ENCODE measurements at places on chromosomes 2 and 18.

- DNase-seq, result peak; percentile 12
Observed at GRCh38 chr2:105338020-105338385, 663 bp downstream of the C2orf49 start.

GRCh38 chr2:127652786-127653357, 6.9 kb downstream of the GPR17 start:
- DNase-seq, result no peak

GRCh38 chr2:148680462-148680861, 35.9 kb downstream of the EPC2 start:
- no peak for DNase-seq

- DNase-seq, result no peak
Observed at GRCh38 chr18:21632393-21632792, 20.3 kb downstream of the SNRPD1 start.

GRCh38 chr2:34652636-34653035, 1053.5 kb upstream of the FAM98A start:
- DNase-seq, result peak; percentile 60

- no peak for DNase-seq
Observed at GRCh38 chr2:177229442-177230242, 17.0 kb downstream of the HNRNPA3 start.

DNA sequence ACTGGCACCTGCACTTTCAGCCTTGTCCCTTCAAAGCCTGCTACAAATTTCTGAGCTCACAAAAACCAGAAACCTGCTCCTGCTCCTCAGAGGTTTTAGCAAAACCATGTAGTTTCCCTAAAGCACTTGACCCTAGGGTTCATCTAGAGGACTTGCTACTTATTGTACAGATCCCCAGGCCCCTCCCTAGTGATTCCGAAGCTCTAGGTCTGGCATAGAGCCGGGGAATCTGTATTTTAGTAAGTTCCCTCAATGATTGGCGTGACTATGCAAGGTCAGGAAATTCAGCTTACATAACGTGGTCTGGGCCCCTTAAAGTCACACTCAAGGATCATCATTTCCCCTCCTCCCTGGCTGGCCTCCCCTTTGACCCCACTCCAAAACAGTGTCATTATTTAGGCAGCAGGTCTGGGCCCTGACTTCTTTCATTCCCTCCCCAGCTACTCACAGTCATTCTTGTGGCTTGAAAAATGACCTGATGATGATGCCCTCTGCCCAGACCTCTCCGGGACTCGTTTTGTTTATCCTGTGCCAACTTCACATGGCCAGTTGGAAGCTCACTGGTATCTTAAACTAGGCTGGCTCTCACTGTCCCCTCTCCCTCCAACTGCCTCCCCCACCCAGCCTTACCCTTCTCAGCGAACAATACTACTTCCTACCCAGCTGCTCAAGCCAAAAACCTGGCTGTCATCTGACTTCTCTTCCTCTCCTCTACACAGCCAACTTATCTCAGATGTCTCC, 36.0 kb downstream of the WDFY1 start:
- DNase-seq, result no peak

GRCh38 chr2:164429354-164429753, 191.9 kb downstream of the GRB14 start:
- no peak for DNase-seq

DNA sequence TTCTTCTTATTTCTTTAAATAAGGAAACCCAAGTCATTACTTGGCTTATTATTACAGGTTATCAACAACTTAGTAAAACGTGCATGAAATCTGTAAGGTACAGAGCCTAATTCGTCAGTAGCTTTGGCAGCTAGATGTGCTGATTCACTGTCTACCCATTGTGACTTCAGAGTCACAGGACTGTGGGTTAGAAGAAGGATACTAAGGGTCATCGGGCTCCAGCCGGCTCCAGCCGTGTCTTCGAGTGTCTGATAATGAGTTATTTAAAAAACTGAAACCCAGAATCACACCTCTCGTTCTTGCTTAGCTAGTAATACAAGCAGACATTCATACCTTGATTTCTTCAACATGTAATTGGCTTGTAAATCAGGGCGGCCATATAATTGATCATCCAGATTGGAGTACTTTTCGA, 170.5 kb downstream of the FMNL2 start:
- DNase-seq, result no peak

DNA sequence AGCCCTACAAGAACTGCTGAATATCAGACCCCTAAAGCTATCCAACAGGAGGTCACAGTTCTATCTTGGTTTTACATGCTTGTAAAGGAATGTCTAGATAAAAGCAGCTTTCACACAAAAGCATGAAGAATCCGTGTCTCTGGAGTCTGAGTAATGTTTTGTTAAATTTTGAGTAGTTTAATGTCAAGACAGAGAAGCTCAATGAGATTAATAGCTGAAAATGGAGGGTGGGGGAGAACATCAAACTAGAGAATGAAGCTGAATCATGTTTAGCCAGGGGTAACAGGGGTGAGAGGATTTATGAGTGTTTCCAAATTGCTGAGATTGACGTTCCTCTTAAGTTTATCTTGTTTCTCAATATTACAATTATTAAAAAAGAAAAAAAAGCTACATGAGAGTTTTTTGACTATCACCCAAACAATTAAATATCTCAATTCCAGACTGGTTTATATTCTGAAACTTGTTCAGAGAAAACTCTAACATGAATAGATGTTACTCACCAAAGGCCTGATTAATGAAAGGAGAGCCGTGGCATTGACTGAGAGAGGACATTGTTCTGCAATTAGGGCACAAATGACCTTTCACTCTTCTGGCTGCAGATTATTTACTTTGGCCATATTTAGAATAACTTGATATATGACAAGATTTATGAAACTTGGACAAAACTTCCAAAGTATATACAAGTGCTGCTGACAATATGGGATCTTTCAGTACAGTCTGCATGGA, 266.4 kb upstream of the ETAA1 start:
- DNase-seq, result no peak

- no peak for DNase-seq
Observed at GRCh38 chr2:51247252-51247805, 215.4 kb upstream of the NRXN1 start.

DNA sequence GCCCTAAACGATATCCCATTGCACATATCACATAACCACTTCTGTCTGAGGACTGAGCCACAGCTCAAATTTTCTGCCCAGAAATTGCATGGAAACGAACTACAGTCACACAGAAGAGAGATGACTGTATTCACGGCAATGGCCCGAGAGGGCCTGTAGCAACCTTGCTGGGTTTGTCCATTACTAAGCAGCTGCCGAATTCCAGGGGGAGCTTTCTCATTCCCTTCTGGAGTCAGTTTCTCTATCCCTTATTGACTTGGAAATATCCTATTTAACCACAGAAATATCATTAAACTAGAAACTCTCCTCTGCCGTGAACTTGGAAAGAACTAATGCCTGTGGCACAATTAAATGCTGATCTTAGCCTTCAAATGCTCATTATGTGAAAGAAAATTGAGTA, 183.9 kb downstream of the DNER start:
- DNase-seq, result no peak

- DNase-seq, result no peak
Observed at GRCh38 chr2:47206181-47206580, 51.1 kb upstream of the STPG4 start.

DNA sequence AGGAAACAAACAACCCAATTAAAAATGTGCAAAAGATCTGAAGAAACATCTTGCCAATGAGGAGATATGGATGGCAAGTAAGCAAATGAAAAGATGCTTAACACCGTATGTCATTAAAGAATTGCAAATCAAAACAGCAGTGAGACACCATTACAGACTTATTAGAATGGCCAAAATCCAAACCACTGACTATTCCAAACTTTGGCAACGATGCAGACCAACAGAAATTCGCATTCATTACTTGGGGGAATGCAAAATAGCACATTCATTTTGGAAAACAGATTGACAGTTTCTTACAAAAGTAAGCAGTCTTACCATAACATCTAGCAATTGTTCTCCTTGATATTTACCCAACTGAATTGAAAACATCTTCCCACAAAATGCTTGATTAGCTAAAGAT, 1118.7 kb downstream of the SUCLG1 start:
- no peak for DNase-seq

DNA sequence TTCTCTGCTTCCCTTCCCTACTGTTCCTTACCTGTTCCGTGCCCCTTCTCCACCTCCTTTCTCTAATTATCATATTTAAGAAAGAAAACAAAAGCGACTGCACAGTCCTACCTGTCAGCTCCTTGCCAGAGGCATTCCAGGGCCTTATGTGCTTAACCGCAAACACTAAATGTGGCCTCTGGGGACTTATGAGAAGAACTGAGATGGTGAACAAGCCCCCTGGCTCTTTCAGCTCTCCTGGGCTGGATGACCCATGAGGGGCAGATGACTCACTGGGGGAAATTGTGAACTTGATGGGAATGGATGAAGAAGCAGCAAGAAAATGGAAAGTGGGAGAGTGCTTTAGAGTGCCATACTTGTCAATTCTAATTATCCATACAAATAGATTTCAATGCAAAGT, 106.3 kb upstream of the LYPD1 start:
- DNase-seq, result no peak

DNA sequence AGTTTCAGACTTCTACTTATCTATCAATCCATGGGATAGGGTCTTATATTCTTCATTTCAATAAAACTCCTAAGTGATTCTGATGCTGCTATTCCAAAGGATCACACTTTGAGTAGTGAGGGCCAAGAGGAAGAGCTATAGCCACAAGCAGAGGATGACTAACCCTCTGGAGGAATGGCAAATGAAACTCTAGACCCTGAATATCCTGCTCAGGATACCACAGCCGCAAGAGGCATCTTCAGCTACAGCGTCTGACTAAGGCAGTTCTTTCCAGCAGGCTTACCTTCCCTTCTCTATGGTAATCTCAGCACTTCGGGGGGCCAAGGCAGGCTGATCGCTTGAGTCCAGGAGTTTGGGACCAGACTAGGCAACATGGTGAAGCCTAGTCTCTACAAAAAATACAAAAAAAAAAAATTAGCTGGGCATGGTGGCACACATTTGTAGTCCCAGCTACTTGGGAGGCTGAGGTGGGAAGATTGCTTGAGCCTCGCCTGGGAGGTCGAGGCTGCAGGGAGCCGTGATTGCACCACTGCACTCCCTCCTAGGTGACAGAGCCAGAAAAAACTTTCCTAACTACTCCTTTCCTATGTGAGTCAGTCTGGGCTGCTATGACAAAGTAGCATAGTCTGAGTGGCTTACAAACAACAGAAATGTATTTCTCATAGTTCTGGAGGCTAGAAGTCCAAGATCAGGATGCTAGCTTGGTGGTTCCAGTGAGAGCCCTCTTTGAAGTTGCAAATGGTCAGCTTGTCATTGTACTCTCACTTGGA, 371.9 kb downstream of the IRS1 start:
- DNase-seq, result peak; percentile 23

DNA sequence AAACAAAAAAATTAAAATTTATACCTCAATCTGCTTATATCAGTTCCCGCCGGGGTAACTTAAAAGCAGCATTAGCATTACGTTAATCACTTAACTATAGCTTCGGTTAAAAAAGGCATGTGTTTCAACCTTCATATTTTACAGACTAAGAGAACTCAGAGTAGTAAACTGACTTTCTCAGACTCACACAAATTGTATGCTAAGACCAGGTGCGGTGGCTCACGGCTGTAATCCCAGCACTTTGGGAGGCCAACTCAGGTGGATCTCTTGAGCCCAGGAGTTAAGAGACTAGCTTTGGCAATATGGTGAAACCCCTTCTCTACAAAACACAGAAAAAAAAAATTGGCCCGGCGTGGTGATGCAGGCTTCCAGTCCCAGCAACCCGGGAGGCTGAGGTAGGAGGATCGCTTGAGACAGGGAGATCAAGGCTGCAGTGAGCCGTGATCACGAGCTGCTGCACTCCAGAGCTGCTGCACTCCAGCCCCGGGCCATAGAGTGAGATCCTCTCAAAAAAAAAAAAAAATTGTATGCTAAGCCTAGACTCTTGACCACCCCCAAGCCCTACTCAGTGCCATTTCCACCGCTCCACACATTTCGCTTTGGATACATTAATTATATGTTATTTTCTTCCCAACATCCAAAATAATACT, 2.4 kb downstream of the HNRNPLL start:
- peak; percentile 47 for DNase-seq

DNA sequence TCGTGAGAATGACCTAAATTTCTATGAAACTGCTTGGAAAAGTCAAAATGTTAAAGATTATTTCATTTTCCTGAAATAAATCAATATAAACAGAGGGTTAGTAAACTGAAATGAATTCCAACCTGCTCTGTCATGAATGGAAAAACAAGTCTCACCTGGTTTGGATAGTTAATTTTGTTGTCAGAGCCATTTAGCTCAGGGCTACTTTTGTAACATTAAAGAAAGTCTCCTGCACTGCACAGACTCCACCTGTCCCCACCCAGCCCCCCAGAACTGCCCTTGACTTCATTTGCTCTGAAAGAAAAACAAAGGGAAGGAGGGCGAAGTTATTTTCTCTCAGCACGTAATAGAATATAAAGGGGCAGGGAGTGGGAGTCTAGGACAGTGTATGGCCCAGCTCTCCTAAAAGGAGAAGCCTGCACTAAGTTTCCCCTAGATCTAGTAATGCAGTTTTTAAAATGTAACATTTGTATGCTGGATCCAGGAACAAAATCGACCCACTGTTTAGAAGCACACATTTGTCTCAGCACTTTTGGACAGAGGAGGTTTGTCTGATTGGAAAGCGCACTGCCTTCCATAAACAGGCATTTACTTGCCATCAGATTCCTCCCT, 54.2 kb upstream of the ACSL3 start:
- DNase-seq, result no peak

GRCh38 chr2:216802516-216803215, 57.2 kb downstream of the TNP1 start:
- no peak for DNase-seq

DNA sequence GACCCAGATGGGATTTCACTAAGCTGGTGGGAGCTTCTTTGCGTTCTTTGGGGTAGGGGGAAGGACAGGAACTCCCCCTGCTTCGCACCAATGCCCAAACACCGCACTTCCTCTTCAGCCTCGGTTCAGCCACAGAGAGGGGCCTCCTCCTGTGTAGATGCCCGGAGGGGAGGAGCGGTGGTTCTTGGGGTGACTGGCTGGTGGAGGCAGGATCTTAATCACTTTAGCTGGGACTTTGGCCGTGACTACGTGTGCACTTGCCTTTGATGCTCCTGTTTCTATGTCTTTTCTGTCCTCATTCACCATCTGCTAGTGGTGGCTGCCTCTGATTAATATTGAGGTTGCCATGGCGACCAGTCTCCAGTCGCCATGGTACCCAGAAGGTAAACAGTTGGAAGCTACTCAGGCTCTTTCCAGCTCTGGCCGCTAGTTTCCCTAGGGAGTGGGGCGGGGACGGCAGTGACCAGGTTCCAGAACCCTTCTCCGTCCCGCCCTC, 1.9 kb downstream of the CNGA3 start:
- no peak for DNase-seq

GRCh38 chr2:234189786-234190300, 139.3 kb downstream of the SPP2 start:
- no peak for DNase-seq

GRCh38 chr18:77376043-77376732, 126.5 kb downstream of the GALR1 start:
- DNase-seq, result no peak

GRCh38 chr2:38491436-38491835, 111.3 kb downstream of the HNRNPLL start:
- no peak for DNase-seq

- no peak for DNase-seq
Observed at GRCh38 chr18:78180741-78181140, 798.9 kb upstream of the SALL3 start.
